ENCODE measurements at places on chromosomes 3 and 15.

DNA sequence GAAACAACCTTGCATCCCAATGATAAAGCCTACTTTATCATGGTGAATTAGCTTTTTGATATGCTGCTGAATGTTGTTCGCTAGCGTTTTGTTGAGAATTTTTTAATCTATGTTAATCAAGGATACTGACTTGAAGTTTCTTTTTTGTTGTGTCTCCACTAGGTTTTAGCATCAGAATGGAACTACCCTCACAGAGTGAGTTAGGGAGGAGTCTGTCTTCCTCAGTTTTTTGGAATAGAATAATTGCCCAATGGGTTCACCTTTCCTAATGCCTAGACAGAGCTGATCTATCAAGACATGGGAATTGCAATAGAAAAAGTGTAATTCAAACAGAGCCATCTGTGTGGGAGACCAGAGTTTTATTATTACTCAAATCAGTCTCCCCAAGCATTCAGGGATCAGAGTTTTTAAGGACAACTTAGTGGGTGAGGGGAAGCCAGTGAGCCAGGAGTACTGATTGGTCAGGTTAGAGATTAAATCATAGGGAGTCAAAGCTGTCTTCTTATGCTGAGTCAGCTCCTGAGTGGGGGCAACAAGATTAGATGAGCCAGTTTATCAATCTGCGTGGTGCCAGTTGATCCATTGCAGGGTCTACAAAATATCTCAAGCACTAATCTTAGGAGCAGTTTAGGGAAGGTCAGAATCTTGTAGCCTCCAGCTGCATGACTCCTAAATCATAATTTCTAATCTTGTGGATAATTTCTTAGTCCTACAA lies 237.4 kb upstream of the PPP2R3A start:
- no peak for DNase-seq

DNA sequence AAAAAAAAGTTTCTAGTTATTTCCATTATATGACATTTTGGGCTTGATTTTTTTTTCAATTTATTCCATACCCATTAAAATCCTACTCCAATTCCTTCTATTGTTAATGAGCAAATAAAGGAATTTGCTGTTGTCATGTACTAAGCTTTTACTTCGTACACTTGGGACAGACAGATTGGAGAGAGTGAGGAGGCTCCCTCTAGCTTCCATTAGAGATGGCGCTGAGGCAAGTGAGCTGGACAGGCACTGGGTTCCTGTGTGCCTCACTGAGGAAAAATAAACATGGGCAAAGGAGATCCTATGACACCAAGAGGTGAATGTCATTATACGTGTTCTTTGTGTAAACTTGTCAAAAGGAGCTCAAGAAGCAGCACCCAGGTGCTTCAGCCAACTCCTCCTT lies 441.1 kb upstream of the MDFIC2 start:
- no peak for DNase-seq

DNA sequence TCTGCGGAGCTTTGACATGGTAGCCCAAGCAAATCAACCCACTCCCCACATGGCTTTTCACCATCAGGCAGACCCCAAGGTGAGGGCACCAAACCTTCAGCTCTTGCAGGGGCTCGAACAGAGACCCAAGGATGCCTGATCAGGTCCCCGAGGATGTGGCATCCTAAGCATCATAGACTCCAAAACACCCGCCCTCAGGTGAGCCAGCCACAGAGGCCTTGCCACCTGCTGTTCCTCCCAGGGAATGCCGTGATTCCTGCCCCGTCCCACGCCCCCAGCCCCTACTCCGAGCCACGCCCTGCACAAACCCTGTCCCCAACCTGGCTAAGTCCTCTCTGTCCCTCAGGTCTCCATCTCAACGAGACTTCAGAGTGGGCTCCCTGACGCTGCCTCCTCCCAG lies 34.7 kb upstream of the SLC41A3 start:
- no peak for DNase-seq

DNA sequence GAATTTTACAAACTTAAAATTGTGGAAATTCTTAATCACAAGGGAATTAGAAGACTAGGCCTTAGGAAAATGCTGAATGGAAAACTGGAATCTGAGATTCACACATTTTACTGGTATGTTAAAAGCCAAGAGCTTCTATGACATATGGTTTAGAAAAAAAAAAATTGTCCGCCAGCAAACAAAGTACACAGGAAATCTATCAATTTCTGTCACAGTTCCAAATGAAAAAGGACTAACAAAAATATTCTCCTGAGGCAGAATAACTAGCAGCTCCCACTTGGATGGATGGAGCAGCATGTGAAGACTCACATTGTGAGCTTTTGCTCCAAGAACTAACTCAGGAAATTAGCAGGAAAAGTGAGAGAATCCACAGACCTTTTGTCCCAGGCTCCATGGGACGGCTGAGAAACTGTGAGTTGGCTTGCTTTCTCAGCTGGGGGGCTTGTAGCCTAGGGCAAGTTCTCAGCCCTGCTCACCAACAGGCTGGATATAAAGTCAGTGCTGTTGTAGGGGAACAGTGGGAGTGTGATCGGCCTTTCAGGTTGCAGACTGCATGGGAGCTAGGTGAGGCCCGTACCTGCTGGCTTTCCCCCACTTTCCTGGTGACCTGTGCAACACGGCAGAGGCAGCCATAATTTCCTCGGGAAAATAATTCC lies 731.1 kb upstream of the SGO1 start:
- no peak for DNase-seq

DNA sequence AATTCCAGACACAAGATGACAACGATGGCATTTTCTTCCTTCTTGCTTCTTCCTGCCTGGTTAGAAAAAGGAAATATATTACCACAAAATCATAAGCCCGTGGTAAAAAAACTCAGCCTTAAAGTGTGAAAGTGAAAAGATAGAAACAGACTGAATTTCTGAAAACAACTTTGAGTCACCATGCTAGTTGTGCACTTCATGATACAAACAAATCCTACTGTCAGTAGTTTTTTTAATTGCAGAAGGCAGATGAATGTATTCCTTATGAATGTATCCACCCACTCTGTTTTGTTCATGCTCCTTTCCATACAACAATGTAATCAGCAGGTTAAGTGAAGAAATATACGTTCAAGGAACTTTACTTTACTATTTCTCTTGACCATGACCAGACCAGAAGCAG lies 1144.7 kb downstream of the OTOL1 start:
- no peak for DNase-seq

DNA sequence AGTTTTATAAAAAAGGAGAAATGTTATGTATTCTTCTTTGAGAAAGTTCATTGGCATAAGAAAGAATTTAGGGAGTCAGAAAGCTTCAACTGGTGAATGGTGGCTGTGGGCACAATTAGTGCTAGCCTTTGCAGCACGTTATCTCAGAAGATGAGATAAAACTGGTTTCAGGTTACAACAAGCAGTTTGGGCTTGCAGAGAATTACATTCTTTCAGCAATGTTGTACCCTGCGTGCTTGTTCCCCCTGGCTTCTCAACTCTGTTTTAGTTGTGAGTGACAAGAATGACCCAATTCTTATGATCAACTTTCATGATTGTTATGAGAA lies 31.6 kb upstream of the ACP3 start:
- DNase-seq: no peak

- DNase-seq: peak; percentile 1
Measured at GRCh38 chr3:7144697-7145308, 283.9 kb downstream of the GRM7 start.

DNA sequence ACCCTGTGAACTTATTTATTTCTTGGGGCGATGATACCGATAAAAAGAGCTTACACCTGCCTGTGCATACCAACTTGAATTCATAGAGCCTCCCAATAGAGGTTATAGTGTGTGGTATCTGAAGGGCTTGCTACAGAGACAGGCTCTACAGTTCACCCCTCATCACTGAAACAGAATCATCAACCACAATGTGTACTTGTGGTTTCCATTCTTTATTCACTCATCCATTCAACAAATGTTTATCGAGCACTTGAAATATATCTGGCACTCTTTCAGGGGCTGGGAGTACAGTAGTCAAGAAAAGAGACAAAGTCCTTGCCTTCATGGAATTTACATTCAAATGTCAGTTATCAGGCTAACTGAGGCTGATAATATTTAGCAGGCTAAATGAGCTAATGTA lies 134.4 kb upstream of the SKOR1 start:
- DNase-seq: no peak

DNA sequence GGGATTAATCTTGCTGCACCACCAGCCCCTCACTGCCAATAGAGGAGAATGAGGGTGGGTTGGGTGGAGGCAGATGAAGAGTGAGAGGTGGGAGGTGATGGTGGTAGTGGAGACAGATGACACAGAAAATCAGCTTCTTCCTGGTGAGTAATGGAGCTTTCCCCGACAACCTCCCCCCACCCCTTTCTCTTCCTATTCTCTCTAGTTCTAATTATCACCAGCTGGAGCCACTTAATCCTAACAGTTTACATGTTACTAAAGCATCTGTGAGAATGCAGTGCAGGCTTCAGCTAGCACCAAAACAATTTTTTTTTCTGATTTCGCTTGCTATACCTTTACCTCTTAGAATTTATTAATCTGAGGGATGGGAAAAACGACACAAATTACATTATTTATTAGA lies 116.1 kb upstream of the DNAJC19 start:
- no peak for DNase-seq

DNA sequence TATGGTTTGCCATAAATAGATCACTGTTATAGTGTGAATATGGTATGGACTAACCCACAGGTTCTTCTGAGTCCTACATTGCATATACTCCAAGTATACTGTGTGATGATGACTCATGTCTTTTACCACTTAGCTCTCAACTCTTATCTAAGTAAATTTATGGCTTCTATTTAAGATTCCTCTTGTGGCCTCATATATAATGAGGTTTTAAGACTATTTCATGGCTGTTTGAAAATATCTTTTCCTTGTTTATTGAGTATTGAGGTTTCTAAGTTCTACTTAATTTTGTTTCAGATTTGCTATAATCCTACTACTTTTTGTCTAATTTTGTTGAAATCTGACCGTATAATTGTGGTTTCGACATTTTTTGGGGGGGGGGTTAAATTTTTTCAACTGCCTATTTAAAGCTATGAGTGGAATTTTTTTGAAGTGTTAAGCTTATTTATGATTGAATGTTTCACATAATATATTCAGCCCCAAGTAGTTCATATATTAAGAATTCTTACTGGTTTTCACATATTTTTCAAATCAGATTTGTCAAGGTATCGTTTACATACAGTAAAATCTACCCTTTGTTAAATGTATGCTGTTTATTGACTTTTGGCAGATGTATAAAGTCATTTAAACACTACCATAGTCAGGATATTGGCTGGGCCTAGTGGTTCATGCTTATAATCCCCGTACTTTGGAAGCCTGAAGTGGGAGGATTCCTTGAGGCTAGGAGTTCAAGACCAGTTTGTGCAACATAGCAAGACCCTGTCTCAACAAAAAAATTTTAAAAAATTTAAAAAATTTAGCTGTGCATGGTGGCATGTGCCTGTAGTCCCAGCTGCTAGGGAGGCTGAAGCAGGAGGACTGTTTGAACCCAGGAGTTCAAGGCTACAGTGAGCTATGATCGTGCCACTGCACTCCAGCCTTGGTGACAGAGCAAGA lies 11.7 kb downstream of the SLC25A36 start:
- no peak for DNase-seq

GRCh38 chr15:51093488-51093838 lies 1.2 kb downstream of the TNFAIP8L3 start:
- no peak for DNase-seq

DNA sequence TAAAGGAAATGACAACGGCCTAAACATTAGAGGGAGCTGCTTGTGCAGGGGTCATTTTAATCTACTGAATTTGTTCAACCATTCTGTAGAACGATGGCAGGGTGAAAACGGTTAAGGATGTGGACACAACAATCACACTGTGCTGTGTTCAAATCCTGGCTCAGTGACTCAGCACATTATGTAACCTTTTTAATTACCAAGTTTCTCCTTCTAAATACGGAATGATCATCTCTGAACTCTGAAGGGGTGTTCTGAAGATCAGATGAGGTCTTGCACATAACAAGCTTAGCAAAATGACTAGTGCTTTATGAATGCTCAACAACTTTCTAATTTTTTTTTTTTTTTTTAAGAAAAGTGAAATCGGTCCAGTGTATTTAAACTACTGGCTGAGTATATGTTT lies 592.8 kb downstream of the FOXP1 start:
- DNase-seq: no peak

GRCh38 chr3:14570864-14571263 lies 30.7 kb upstream of the GRIP2 start:
- no peak for DNase-seq

GRCh38 chr3:52303811-52304210 lies 12.3 kb upstream of the DNAH1 start:
- DNase-seq: no peak

- no peak for DNase-seq
Measured at GRCh38 chr15:44550256-44550655, 13.3 kb downstream of the EIF3J start.

GRCh38 chr3:98839846-98840245 lies 61.6 kb downstream of the DCBLD2 start:
- DNase-seq: no peak

- no peak for DNase-seq
Measured at GRCh38 chr15:70053001-70053715, 44.6 kb downstream of the TLE3 start.

DNA sequence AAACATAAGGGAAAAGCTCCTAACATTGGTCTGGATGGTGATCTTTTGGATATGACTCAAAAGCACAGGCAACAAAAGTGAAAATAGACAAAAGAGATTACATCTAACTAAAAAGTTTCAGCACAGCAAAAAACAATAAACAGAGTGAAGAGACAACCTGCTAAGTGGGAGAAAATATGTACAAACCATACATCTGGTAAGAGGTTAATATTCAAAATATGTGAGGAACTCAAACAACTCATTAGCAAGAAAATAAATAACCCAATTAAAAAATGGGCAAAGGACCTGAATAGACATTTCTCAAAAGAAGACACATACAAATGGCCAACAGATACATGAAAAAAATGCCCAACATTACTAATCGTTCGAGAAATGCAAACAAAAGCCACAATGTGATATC lies 19.0 kb upstream of the NR1I2 start:
- no peak for DNase-seq

DNA sequence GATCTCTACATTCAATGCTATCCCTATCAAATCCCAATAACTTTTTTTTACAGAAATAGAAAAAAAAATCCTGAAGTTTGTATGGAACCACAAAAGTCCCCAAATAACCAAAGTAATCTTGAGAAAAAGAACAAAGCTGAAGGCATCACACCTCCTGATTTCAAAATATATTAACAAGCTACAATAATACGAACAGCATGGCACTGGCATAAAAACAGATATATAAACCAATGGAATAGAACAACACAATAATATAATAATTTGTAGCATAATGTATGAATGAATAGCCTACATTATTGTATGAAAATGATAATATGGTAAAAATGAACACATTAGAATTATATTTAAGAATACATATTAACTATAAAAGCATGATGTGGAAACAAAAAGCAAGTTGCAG lies 76.7 kb upstream of the TMC3 start:
- DNase-seq: no peak

DNA sequence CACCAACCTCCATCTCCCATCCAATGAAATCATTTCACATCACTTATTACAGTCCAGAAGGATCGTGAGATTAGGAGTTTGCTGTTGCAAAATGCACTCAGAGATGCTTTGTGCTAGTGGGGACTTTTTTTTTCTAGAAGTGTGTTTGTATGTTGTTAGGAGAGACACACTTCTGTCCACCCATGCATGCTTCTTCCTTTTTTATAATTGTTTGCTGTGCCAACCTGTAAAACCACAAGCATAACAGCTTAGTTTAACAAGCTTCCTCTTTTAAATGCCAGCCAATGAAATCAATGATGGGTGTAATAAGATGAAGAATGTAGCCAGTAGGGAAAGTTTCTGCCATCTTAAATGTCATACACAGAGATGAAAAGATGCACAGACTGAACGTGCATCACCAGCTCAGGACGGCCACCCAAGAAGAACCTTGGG lies 305.6 kb upstream of the STT3B start:
- DNase-seq: no peak

All from H54 (cell line).